ENCODE measurements at places on chromosomes 16 and 17.

- H3K27ac ChIP-seq, result no peak overlapping the region
- no peaks in the 10 kb centered on the region for H3K36me3 ChIP-seq
- no peaks in the 10 kb centered on the region for H3K4me1 ChIP-seq
- DNase-seq, result no peak
Observed at GRCh38 chr16:83676086-83676485, 131.7 kb upstream of the HSBP1 start.

GRCh38 chr17:37082985-37083384 lies 134.2 kb downstream of the AATF start:
- no peak overlapping the region for H3K4me3 ChIP-seq
- no peak for DNase-seq
- H3K36me3 ChIP-seq, result peaks cover 19% of the 10 kb centered on the region
- no peaks in the 10 kb centered on the region for H3K27me3 ChIP-seq
- H3K27ac ChIP-seq, result no peak overlapping the region

- H3K36me3 ChIP-seq, result peaks cover 49% of the 10 kb centered on the region
- DNase-seq, result no peak
- no peak overlapping the region for H3K4me3 ChIP-seq
- no peaks in the 10 kb centered on the region for H3K27me3 ChIP-seq
- peaks cover 38% of the 10 kb centered on the region for H3K4me1 ChIP-seq
Observed at GRCh38 chr17:28759256-28759865, 15.6 kb downstream of the TRAF4 start.

DNA sequence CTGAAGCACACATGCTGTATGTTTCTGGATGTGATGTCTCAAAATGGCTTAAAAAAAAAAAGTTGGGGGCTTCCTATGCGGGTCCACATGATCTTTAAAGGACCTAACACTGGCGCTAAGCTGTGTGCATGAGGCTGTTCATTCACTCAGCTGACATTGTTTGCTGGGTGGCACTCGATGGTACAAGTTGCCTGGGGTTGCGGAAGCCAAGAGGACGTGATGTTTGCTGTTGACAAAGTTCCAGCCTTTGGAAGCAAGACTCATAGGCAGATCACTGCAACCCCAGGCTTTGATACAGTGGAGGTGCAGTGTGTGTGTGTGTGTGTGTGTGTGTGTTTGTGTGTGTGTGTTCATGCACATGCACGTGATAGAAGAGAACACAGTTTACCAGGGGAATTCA lies 29.5 kb upstream of the DNAI2 start:
- H3K27ac ChIP-seq, result no peak overlapping the region
- H3K36me3 ChIP-seq, result no peaks in the 10 kb centered on the region
- DNase-seq, result no peak
- no peaks in the 10 kb centered on the region for H3K27me3 ChIP-seq
- no peak overlapping the region for H3K4me3 ChIP-seq

GRCh38 chr17:3894911-3895343 lies 2.1 kb upstream of the CAMKK1 start:
- no peak overlapping the region for H3K4me3 ChIP-seq
- DNase-seq, result peak; percentile 70
- H3K4me1 ChIP-seq, result peaks cover 53% of the 10 kb centered on the region
- H3K27ac ChIP-seq, result peak overlapping the region; percentile 85
- H3K36me3 ChIP-seq, result no peaks in the 10 kb centered on the region
- no peaks in the 10 kb centered on the region for H3K27me3 ChIP-seq

DNA sequence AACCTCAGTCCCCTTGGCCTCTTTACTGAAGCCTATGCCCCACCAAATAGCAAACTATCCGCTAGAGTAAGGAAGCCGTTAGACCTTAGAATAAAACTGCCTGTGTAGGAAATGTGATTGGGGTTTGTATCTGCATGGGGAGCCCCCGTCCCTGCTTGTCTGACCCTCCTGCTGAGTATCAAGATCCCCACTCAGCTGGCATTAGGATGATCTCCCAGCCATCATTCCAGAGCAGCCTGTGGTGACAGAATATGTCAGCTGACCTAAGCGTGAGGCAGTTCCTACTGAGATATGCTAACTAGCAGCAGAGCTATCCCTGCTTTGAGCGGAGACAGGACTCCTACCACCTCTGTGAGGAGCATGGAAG lies 645 bp upstream of the GFOD2 start:
- H3K36me3 ChIP-seq, result peaks cover 15% of the 10 kb centered on the region
- no peaks in the 10 kb centered on the region for H3K27me3 ChIP-seq
- peaks cover 20% of the 10 kb centered on the region for H3K4me1 ChIP-seq
- no peak for DNase-seq

DNA sequence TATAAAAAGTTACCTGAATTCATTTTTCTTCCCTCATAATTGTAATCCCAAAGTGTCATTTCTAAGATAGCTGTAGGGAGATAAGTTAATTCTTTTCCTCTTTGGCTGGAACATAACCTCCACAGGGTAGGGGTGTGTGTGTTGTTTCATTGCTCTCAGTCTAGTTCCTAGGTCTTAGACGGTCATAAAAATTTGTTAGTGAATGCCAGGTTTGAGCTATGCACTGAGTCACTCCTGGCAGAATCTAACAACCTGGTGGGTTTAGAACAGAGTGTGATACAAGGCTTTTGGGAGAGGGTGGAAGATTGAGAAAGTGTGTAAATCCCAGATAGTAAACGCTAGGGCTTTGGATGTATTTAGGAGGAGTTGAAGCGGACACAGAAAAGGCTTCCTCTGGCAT lies 894 bp upstream of the PHKG2 start:
- peaks cover 9% of the 10 kb centered on the region for H3K4me1 ChIP-seq
- H3K27me3 ChIP-seq, result no peaks in the 10 kb centered on the region
- H3K27ac ChIP-seq, result peak overlapping the region; percentile 89
- peak overlapping the region; percentile 75 for H3K4me3 ChIP-seq
- no peak for DNase-seq

DNA sequence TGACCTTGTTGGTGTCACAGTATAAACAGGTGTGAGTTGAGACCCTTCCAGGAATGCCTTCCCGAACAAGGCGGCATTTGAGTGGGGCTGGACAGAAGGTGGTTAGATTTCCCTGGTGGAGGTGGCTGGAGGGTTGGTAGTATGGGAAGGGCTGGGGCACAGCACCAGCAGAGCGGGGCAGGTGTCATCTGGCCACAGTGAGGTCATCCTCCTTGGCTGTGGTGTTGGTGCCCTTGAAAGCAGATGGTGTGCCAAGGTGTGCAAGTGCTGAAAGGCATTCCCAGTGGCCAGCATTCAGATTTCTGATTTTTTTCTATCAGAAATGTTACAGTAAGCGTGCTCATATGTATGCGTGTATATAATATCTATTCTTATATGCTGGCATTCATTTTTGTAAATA lies 126.6 kb downstream of the LAT start:
- no peak overlapping the region for H3K4me3 ChIP-seq
- no peak for DNase-seq
- H3K36me3 ChIP-seq, result peaks cover 15% of the 10 kb centered on the region
- peaks cover 14% of the 10 kb centered on the region for H3K4me1 ChIP-seq
- no peak overlapping the region for H3K27ac ChIP-seq
- H3K27me3 ChIP-seq, result no peaks in the 10 kb centered on the region

DNA sequence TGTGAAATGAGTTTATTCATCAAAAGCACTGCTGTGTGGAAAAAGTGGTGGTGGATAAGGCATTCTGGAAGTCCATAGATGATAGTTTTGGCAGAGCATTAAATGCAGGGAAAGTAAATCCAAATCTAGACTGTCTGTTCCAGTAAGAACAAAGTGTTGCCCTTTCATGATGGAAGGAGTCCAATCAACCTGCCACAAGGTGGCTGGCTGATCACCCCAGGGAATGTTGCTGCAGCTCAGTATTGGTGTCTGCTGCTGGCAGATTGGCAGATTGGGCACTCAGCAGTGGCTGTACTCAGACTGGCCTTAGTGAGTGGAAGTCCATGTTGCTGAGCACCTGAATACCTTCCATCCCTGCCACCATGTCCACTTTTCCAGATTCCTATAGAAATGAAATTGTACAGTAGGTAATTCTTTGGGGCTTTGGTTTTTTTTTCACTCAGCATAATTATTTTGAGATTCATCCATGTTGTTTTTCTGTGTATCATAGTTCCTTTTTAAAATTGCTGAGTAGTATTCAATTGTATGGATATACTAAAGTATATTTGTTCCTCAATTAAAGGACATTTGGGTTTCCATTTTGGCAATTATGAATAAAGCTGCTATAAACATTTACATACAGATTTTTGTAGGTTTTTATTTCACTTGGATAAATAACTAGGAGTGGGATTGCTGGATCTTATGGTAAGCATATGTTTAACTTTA lies 14.3 kb downstream of the DYNLL2 start:
- H3K4me3 ChIP-seq, result no peak overlapping the region
- peaks cover 19% of the 10 kb centered on the region for H3K36me3 ChIP-seq

- DNase-seq, result no peak
- H3K36me3 ChIP-seq, result no peaks in the 10 kb centered on the region
- peaks cover 53% of the 10 kb centered on the region for H3K4me1 ChIP-seq
- H3K27me3 ChIP-seq, result no peaks in the 10 kb centered on the region
Observed at GRCh38 chr16:69240331-69240730, 53.4 kb downstream of the SNTB2 start.

DNA sequence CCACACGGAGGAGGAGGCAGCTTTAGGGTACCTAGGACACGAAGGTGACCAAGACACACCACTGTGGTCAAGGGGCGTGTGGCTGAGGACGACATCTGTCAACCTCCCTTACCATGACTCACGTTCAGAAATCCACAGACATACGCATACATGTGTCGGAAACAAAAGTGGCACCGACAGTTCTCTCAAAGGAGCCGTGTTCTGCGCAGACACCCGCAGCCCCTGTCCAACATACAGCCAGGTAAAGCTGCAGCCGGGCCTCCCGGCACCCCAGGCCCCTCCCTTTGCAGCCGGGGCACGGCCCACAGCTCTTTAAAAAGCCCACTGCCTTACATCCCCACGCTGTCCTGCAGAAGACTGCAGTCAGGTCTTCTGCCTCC lies 40.5 kb upstream of the KLHDC4 start:
- H3K4me1 ChIP-seq, result peaks cover 18% of the 10 kb centered on the region
- DNase-seq, result no peak
- peak overlapping the region; percentile 40 for H3K4me3 ChIP-seq

DNA sequence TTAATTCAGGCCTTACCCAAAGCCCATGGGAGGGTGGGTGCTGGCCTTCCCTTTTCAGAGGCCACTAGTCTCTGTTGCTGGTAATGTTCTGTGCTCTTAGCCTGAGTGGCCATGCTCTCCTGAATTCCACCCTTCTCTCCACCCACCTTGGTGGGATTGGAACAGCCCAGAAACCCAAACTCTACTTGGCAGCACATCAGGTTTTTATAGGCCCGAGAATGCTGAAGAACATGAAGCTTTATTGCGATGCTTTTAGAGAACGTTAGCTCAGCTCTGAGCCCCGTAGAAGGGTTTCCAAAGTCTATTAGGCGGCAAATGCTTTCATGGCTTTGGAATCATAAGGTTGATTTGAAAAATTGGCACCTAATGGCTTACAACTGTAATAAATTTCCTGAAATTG lies 209.3 kb downstream of the MSI2 start:
- H3K27me3 ChIP-seq, result no peaks in the 10 kb centered on the region
- H3K4me3 ChIP-seq, result no peak overlapping the region
- no peaks in the 10 kb centered on the region for H3K36me3 ChIP-seq
- no peak overlapping the region for H3K27ac ChIP-seq
- H3K4me1 ChIP-seq, result no peaks in the 10 kb centered on the region

- DNase-seq, result no peak
- H3K4me3 ChIP-seq, result no peak overlapping the region
- H3K4me1 ChIP-seq, result no peaks in the 10 kb centered on the region
Observed at GRCh38 chr17:57294629-57295501, 38.5 kb downstream of the MSI2 start.

GRCh38 chr16:785563-786535 lies 2.3 kb downstream of the RPUSD1 start:
- peaks cover 27% of the 10 kb centered on the region for H3K4me1 ChIP-seq
- peaks cover 12% of the 10 kb centered on the region for H3K36me3 ChIP-seq
- H3K27me3 ChIP-seq, result peaks cover 24% of the 10 kb centered on the region

DNA sequence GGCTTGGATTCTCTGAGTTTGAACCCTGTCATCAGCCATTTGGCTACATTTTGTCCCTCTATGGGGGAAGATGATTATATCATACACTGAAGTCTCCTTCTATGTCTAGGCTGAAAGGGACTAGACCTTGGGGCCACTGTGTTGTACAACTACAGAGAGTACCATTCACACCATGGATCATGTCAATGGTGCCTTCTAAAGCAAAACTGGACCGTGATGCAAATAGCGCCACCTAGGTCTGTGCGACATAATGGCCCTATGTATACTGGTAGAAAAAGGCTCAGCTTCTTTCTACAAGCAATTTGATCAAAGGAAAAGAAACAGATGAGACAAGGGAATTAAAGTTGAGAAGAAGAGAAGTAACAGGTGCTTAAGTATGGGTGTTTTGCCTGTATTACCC lies 100.7 kb downstream of the LYRM1 start:
- H3K27me3 ChIP-seq, result no peaks in the 10 kb centered on the region
- DNase-seq, result no peak
- H3K4me3 ChIP-seq, result no peak overlapping the region
- no peaks in the 10 kb centered on the region for H3K36me3 ChIP-seq

DNA sequence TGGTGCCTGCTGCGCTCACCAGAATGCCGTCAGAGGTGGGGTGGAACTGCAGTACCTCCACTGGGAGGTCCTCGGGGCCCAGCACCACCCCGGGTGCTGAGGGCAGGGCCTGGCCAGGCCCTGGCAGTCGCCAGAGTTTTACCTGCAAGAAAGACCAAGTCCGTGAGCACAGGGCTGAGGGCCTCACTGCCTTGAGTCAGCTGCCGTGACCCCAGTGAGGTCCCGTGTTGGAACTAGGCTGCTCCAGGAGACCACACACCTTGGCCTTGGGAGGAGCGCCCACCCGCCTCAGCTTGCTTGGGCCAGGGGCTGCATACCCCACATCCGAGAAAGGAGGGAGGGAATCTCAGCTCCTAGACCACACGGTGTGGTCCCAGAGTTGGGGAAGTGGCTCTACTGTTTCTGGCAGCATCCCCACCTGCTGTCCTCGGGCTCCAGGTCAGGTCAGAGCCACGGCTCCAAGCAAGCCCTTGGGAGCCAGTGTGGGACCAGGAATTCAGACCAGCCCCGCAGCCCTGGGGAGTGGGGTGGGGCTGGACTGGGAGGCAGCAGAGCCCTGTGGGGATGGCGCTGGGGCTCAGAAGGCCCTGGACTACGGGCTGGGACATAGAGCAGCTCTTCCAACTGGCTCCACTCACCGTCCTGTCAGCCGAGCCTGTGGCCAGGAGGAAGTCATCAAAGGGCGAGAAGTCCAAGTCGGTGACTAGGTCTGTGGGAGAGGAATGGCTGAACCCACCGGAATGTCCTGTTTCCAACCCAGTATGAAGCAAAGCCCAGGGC lies 8.7 kb downstream of the CORO7 start:
- peaks cover 91% of the 10 kb centered on the region for H3K36me3 ChIP-seq
- no peak overlapping the region for H3K4me3 ChIP-seq
- DNase-seq, result no peak
- H3K27ac ChIP-seq, result no peak overlapping the region
- peaks cover 28% of the 10 kb centered on the region for H3K4me1 ChIP-seq

GRCh38 chr16:30350134-30350871 lies 4.8 kb downstream of the CD2BP2 start:
- DNase-seq, result no peak
- peaks cover 41% of the 10 kb centered on the region for H3K36me3 ChIP-seq
- peaks cover 32% of the 10 kb centered on the region for H3K4me1 ChIP-seq
- H3K27ac ChIP-seq, result no peak overlapping the region
- no peak overlapping the region for H3K4me3 ChIP-seq
- H3K27me3 ChIP-seq, result no peaks in the 10 kb centered on the region
